ENCODE measurements at places on chromosomes 16 and 17.

GRCh38 chr17:38960402-38960801 lies 6.8 kb downstream of the FBXO47 start:
- no peak for DNase-seq

- no peak for DNase-seq
Measured at GRCh38 chr16:19722981-19723380, 4.9 kb downstream of the IQCK start.

- DNase-seq = no peak
Measured at GRCh38 chr17:50542795-50543774, 3.9 kb upstream of the SPATA20 start.

- DNase-seq = no peak
Measured at GRCh38 chr17:43877031-43877430, 30.1 kb downstream of the CD300LG start.

GRCh38 chr17:27751622-27752490 lies 48.5 kb downstream of the NOS2 start:
- no peak for DNase-seq

- no peak for DNase-seq
Measured at GRCh38 chr17:75004371-75004770, 8.1 kb upstream of the MRPL58 start.

DNA sequence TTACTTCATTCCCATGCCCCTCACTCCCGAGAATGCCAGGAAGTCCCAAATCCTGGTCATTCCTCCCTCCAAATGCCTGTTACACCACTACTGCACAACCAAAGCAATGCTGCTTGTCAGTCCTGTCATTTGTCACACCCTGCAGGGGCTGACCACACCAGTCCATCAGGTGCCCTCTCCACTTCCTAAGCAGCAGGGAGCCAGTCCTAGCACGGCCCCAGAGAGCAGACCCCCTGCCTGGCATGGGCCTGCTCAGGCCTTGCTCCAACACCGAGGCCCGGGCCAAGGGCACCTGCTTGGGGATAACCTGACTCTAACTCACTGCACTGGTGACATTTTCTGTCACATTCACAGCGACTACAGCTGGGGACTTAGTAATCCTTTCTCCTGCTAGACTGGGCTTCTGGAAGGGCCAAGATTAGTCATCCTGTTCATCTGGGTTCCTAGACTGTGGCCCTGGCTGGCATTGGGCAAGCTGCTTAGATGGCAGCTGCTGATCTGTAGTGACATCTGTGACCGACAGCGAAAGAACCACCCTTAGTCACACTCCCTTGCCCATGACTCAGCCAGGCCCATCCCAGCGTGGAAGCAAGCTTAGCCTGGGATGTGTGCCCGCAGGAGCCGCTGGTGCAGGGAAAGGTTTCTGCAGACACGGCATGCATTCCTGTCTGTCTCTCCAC lies 5.4 kb downstream of the ALYREF start:
- peak; percentile 92 for DNase-seq

DNA sequence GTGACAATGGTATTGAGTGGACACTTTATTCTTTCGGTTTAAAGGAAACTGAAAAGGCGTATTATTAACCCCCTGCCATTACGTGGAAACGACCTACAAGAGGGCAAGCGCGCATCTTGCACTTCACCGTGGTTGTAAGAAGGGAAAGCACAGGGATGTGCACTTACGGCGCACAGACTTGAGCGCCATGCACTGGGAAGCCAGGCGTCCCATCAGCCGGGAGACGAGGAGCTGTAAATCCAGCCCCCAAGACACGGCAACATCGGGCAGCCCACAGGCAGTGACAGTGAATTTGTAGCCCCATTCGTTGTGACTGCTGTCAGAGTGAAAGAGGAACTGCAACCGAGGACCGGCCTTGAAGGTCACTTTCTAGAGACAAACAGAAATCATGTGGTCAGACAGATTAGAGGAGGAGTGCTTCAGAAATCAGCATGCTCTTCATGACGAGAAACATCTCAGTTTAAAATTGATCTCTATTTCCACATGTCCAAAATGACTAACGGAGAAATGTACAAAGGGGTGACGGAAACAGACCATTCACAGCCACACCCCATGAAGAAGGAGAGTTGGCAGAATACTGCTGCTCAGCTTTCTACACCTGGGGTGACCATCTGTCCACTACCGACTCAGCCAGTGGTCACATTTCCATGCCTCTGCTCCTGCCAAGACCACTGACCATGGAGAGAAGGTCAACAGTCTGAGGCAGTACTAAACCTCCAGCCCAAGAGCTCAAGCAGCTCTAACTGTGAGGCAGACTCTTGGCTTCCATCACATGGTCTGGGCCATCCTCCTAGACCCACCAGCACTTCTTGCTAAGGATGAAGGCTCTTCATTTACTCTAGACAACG lies 68.6 kb downstream of the ZZEF1 start:
- DNase-seq = peak; percentile 64

DNA sequence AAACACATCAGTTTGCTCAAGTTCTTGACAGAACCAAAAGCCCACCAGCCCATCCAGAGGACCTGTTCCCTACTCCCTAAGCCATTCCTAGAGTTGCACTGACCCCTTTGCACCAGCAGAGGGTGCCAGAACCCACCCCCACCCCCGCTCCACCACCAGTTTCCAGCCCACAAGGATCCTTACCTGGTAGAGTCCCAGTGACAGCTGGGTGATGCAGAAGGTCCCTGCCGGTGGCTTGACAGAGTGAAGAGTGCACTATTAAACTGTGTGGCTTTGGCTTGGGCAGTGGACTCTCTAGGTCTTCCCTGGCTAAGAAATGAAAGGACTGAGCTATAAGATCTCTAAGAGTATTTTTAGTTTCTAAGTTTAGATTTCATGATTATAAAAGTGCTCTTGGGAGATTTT lies 73.3 kb upstream of the MTMR4 start:
- DNase-seq = peak; percentile 52

- peak; percentile 85 for DNase-seq
Measured at GRCh38 chr17:50845240-50846147, 10.1 kb downstream of the WFIKKN2 start.

- DNase-seq = no peak
Measured at GRCh38 chr16:79873825-79874224, 273.3 kb upstream of the MAF start.

GRCh38 chr16:57753448-57754353 lies 18.1 kb downstream of the KATNB1 start:
- DNase-seq = peak; percentile 9

DNA sequence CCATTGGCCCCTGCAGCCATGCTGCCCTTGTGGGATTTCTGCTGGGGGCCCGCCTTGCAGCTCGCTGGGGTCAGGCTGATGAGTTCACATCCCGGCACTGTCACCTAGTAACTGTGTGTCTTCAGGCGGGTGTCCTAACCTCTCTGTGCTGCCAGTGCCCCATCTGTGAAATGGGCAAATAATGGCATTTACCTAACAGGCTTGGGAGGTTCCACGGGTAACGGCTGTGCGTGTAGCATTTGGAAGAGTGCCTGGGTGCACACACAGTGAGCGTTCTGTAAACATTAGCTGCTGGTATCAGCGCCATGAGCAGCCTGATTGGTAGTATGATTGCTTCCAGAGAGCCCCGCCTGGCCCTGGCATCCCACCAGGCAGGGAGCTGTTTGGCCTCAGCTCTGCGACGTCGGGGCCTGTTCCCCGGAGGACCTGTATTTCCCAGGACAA lies 167.3 kb upstream of the GSE1 start:
- no peak for DNase-seq

GRCh38 chr16:50323335-50324011 lies 45.3 kb downstream of the BRD7 start:
- DNase-seq = no peak

DNA sequence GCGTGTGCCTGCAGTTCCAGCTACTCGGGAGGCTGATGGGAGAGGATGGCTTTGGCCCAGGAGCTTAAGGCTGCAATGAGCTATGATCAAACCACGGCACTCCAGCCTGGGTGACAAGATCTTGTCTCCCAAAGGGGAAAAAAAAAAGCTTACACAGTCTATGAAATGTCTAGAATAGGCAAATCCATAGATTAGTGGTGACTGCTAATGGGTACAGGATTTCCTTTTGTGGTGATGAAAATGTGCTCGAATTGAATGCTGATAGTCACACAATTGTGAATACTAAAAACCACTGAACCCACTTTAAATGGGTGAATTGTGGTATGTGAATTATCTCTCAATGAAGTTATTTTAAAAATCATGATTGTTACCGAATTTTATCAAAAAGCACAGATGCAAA lies 14.9 kb downstream of the USP7 start:
- DNase-seq = no peak

DNA sequence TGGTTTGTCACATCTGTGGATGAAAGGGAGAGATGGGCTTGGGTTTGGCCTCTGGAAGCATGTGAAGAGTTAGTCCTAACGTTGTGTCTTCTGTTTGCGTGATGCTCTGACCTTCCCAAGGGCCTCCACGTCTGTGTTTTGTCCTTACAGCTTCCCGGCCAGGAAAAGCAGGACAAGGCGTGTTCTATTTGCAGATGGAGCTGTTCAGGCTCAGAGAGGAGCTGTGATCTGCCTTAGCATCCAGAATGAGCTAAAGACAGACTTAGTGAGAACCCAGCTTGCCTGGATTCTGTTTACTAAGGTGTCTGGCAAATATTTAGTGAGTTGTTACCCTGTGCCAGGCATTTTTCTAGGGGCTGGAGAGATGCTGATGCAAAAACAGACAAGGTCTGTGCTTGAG lies 282.1 kb downstream of the CBLN1 start:
- DNase-seq = no peak

GRCh38 chr16:66296591-66296990 lies 69.9 kb upstream of the CDH5 start:
- no peak for DNase-seq

- no peak for DNase-seq
Measured at GRCh38 chr17:59026176-59026939, 80.3 kb downstream of the TRIM37 start.

All from psoas muscle (tissue), 8 donors.